ENCODE measurements at places on chromosomes 5 and 9.

GRCh38 chr5:43000914-43001313 lies 39.2 kb downstream of the ANXA2R start:
- no peak for DNase-seq

GRCh38 chr5:15693382-15693728 lies 193.4 kb downstream of the FBXL7 start:
- DNase-seq = no peak

DNA sequence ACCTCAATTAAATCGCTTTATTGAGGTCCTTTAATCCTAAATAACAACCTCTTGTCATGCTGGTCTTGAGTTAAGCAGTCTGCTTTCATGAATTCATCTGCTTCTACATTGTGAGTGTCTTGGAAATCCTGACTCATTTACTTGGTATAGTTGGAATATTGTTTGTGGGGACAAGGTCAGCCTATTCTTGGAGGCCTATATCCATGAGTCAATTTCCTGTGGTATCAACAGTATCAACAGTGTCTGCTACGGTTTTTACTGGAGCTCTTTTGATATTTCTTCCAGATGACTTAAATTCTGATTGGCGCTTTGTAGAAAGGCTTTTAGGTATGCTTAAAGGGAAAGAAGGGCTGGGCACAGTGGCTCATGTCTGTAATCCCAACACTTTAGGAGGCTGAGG lies 71.2 kb upstream of the PARP8 start:
- no peak for DNase-seq

DNA sequence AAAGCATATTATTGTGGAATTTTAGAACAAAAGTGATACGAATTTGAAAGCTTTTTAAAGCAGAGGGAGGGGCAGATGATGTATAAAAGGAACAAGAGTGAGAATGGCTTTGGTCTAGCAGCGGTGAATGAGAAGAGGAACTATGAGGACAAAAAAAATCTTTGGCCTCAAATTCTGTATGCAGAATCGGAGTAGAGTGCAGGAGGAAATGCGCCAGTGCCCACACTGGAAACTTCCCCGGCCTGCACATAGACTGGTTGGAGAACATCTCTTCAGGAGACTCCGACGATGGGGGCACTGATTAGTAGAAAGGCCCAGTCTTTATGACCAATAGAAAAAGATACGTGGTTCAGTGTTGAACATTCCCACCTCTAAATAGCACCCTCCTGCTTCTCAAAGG lies 51.3 kb downstream of the SLC46A2 start:
- no peak for DNase-seq

GRCh38 chr9:106653213-106653612 lies 209.8 kb upstream of the ZNF462 start:
- DNase-seq = no peak

GRCh38 chr9:77495834-77496671 lies 152.1 kb downstream of the GNA14 start:
- DNase-seq = no peak

DNA sequence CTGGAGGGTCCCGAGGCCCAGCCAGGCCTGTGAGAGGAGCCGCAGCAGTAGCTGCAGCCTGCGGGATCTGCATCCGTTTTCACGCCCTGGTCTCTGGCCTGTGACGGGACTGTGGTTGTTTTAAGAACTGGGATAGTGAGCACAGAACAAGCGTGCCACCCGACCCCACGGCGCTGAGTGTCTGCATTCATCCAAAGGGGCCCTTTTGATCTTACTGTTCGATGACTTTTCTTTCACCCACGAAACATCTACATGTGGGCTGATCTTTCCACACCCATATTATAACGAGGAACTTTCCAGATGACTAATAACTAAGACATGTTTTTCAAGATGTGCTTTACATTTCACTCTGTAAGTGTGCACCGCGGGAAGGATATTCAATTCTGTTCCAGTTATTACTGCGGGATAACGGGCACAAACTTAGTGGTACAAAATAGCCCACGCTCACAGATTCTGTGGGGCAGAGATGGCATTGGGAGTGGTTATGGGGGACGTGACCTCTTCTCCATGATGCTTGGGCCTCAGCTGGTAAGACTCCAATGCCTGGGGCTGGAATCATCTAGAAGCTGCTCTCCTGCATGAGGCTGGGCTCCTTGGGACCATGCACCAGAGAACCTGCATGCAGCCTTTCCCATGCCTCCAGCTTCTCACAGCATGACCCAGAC lies 165.0 kb downstream of the SYK start:
- no peak for DNase-seq

DNA sequence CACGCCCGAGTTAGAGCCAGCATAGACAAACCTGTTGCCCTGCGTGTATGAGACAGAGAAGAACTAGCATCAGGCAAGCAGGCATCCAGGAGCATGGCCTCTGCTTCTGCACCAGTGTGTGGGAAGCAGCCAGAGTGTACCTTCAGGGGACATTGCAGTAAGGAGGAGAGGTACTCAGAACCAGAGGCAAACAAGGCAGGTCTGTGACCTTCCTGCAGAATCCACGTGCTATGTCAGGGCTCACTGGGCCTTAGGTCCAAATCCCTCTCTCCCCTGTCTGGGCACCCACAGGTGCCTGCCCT lies 63.0 kb downstream of the SECISBP2 start:
- DNase-seq = no peak

DNA sequence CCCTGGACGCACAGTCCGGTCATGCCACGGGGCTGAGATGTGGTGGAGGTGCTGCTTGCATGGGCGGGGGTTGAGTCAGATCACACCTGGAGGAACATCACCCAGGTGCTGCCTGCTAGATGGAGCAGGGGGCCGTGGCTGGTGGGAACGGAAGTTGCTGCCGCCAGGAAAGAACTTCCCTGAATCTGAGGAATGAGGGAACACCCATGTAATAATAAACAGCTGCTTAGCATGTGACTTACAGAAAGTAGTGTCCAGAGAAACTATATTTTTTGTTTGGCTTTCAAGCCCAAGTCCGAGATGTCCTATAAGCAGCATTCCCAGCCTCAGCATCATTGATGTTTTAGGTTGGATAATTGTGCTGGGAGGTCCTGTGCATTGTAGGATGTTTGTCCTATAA lies 27.1 kb upstream of the FAM240B start:
- no peak for DNase-seq

DNA sequence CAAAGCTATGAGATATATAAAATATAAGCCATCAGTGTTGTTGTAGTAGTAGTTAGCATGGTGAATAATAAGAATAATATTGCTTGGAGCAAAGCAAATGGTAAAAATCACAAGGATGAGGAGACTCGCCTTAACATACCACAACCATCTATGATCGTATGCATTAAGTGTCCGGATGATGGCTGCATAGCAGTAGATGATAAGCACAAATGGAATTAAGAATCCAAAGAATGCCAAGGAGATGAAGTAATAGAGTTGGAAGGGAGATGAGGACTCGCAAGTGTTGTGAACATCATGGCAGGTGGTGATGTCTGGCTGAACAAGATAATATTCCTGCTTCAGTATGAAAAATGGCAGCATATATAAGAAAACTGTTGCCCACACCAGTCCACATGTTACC lies 5.5 kb downstream of the F2RL2 start:
- DNase-seq = no peak

DNA sequence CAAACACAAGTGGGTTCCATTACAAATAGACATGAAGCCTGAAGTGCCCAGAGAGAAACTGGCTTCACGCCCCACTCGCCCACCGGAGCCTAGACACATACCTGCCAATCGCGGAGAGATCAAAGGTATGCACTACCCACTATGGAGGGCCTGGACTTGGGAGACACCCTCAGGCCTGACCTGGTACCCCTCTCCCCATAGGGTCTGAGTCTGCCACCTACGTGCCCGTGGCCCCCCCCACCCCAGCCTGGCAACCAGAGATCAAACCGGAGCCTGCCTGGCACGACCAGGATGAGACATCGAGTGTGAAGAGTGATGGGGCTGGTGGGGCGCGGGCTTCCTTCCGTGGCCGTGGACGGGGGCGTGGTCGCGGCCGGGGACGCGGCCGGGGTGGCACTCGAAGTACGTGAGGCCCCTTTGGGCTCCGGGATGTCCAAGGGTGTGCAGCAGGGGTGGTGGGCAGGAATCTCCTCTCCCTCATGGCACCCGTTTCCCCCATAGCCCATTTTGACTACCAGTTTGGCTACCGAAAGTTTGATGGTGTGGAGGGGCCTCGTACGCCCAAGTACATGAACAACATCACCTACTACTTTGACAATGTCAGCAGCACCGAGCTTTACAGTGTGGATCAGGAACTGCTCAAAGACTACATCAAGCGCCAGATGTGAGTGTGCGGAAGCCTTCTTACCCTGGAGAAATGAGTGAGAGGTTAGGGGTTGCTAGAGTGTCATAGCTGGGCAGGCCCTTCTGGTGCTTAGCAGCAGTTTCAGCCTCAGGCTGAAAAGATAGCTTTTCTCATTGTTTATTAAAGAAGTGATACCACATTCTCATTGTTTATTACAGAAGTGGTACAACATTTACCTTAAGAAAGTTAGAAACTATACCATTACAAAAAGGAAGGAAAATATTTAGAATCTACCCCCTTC lies 38.7 kb downstream of the LARP1 start:
- DNase-seq = no peak

GRCh38 chr9:106670418-106670817 lies 192.5 kb upstream of the ZNF462 start:
- no peak for DNase-seq

DNA sequence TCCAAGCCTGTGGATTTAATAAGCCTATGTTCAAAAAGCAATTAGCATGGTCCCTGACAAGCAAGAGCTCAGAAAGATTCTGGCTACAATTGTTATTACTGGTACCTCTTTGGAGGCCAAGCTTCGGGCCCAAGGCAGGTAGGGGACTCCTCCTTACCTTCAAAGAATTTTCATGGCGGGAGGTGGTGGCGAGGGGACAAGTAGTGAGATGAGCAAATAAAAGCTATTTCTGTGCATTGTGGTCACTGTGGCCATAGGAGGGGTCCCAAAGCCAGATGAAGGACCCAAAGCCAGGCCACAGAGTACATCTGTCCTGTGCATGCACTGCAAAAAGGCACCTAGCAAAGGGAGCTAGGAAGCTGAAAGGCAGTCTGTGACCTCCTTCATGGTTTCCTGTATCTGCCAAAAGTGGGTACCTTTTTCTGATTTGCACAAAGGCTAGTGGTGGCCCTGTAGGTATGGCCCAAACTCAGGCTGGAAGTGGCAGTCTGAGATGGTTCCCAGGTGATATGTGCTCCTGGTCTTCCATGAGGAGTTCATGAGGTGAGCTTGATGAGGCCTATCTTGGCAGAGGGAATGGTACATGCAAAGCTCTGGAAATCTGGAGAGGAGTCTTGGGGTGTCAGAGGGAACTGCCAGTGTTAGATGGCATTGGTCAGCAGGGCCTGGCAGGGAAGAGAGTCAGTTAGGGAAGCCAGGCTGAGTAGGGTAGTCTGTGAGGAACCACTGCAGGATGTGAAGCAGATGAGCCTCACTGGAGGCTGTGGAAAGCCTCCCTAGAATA lies 3.3 kb upstream of the CXXC5 start:
- no peak for DNase-seq

DNA sequence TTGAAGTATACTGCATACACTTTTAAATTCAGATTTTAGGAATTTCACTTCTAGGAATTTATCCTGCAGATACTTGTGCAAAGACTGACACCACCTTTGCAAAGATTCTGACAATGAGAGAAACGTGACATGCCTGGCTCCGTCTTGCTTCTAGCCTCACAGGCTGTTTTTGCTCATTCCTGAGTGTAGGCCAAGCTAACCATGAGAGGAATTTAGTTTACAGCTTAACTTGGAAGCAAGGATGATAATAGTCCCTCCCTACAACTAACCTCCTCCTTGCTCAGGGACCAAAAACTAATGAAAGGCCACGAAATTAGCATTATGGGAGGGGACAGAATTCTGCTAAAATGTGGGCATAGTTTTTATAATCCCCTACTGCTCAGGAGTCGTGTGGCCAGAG lies 31.1 kb downstream of the C5orf22 start:
- DNase-seq = no peak

- no peak for DNase-seq
Observed at GRCh38 chr9:37353791-37354190, 68.7 kb upstream of the GRHPR start.

GRCh38 chr5:89449392-89450148 lies 566.6 kb upstream of the MEF2C start:
- DNase-seq = no peak

- no peak for DNase-seq
Observed at GRCh38 chr5:1998716-1999317, 116.1 kb upstream of the IRX4 start.

GRCh38 chr5:133432956-133433532 lies 179.3 kb downstream of the FSTL4 start:
- no peak for DNase-seq

- peak; percentile 68 for DNase-seq
Observed at GRCh38 chr9:18255158-18255629, 218.8 kb upstream of the ADAMTSL1 start.

GRCh38 chr5:71891856-71892255 lies 172.8 kb downstream of the CARTPT start:
- DNase-seq = no peak

- no peak for DNase-seq
Observed at GRCh38 chr9:89730715-89731114, 125.9 kb downstream of the GADD45G start.

- no peak for DNase-seq
Observed at GRCh38 chr5:42005561-42006153, 80.6 kb downstream of the FBXO4 start.

DNA sequence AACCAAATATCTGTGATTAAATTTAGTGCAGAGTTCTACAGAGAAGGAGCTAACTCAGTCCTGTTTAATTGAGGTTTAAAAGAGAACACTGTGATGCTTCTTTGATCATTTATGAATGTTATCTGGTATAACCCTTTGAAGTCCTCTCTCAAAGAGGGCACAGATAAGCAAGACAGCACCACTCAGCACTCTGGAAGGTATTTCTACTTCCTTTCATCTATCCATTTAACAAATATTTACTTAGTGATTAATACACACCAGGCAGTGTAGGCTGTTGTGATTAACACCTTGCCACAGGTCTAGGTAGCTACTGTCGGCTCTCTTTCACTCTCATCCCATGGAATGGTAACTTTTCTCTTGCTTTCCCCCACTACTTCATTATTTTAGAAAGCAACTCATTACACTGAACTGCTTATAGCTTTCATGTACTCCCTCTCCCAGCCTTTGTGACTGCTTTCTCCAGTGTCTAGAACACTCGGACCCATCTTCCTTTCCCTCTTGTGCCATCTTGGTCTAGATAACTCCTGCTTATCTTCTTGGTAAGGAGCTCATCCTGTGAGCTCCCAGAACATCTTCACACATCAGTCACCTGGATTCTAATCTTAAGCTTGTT lies 54.7 kb downstream of the GLDC start:
- DNase-seq = no peak

DNA sequence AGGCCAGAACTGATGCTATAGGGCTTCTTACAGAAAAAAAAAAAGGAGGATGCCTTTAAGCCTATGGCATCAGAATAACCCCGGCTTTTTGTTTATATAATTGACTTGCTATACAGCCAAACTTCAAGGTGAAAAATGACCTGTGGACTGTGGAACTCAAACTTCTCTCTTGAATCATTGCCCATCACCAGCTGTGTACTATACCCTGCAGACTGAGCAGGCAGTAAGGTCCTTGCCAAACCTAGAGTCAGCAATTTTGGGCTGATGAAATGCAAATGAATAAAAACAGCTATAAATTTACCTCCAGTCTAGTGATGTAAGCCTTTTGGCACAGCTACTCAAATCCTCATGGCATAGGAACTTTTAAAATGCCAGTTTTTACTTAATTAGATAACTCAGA lies 44.5 kb upstream of the PPP3R2 start:
- DNase-seq = no peak
